Hematopoietic multipotent progenitor cell (in vitro differentiated cells): ENCODE measurements at places on chromosomes 1 and 21. TPM values are rescaled to one million over a fixed set of nuclear protein-coding genes. Genes with fewer than 3 reads are reported as not detected.

The LMOD1 gene
- total RNA-seq = not detected

The PANK4 gene
- 27.2 TPM for total RNA-seq

The IFNLR1 gene
- total RNA-seq = under 0.01 TPM

The FMO4 gene
- total RNA-seq = 1.9 TPM

The TEDDM1 gene
- total RNA-seq = not detected

The PDIK1L gene
- total RNA-seq = 8.6 TPM

The LAX1 gene
- total RNA-seq = 1.3 TPM

GRCh38 chr1:154344977-154345837 is 19.9 kb downstream of the ATP8B2 start:
- peak; percentile 79 for DNase-seq

- no peak for DNase-seq
These were observed 310.7 kb downstream of the PLPP3 start for GRCh38 chr1:56268519-56269140.

- DNase-seq = no peak
These were observed 75.9 kb downstream of the IVNS1ABP start for GRCh38 chr1:185241127-185241526.

- DNase-seq = no peak
These were observed 30.9 kb downstream of the AGT start for GRCh38 chr1:230682882-230683610.

DNA sequence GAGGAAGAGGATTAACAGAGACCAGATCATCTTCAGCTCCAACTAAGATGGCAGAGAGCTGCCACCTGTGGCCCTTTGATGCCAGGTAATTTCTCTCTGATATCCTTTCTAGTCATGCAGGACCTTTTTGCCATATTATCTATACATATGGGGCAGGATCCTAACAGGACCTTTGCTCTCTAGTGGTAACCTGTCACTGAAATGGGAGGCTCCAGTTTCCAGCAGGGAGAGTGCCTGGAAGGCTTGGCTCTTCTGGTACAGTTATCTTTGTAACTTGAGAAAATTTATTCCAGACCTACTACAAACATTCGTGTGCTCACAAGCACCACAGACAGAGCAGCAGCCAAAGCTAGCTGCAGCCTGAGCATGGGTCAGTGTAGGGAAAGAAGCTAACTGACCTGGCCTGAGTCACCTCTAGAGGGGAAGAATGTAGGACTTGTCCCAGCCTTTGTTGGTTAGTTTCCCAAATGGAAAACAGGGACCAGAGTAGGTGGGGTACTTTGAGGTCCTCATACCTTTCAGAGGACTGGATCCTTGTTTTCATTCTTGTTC is 86.5 kb upstream of the MACF1 start:
- DNase-seq = no peak

DNA sequence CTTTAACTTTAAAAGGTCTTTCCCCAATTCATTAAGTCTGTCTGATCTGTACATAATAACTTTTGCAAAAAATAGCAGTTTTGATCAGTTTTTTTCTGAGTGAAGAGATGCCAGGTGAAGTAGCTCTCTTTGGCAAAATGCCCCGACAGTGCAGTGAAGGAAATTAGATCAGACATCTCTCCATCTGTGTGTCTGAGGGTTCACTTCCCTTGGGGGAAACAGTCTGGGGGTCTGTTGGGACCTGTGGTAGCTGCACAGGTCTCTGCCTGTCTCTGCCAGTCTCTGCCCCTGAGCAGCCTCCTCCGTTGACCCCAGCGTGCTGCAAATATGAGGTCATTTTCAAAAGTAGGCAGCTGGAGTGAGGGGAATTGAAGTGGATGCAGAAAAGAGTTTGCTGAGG is 54.5 kb downstream of the TBCE start:
- DNase-seq = peak; percentile 22

GRCh38 chr1:240122639-240123613 is 31.2 kb downstream of the FMN2 start:
- no peak for DNase-seq

DNA sequence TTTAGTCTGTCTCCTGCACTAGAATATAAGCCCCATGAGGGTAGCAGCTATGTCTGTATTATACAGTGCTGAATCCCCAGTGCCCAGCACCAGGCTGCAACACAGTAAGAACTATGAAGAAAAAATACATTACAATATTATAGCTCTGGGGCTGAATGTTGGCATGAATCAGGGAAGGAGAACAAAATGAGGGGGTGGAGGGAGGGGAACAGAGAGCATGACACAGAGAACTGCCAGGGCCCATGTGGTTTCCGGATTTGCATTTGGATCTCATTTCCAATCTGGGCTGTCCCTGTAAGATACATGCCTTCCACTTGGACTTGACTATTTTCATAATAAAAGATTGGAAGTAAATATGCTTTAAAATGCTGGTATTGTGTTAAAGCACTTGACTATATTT is 35.8 kb downstream of the C1orf198 start:
- DNase-seq = no peak

- no peak for DNase-seq
These were observed 314 bp downstream of the DPH5 start for GRCh38 chr1:101025283-101025656.

DNA sequence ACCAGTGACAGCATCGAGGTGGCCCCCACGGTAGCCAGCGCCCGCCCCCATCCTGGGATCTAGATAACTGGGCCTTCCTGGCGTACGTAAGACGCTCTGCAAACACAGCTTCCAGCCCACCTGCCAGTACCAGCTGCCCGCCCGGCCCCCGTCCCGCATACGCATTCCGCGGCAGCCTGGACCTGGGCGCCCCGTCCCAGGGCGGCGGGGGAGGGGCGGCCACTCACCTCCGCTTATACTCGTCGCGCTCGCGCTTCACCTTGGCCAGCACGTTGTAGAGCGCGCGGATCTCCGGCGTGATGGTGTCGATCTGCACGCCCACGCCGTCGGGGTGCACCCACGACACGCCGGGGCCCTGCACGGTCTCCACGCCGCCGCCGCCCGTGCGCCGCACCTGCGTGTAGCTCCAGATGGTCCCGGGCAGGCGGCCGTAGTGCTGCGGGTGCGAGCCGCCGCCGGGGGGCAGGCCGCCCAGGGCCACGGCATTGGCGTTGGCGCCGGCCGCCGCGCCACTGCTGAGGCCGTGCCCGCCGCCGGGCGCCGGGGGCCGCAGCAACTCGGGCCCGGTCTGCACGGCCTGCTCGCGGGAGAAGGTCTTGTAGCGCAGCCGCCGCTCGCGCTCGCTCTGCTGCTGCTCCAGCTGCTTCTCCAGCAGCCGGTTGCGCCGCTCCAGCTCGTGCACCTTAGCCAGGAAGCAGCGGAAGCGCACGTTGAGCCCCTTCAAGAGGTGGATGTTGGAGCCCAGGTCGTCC is 859 bp downstream of the IFFO2 start:
- DNase-seq = peak; percentile 38

DNA sequence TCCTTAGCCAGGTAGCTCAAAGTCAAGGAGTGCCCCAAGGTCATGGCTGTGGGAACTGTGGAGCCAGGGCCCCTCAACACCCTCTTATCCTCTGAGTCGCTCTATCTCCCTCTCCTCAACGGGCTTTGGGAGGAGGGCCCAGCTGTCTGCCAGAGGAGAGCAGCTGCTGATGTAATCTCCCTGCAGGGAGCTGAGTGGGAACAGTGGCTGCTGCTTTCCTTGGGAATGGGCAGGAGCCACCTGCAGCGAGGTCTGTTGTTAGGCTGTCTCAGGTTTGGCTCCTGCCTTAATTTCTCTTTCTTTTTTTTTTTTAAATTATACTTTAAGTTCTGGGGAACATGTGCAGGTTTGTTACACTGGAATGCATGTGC is 58.8 kb upstream of the MAP1LC3C start:
- no peak for DNase-seq

DNA sequence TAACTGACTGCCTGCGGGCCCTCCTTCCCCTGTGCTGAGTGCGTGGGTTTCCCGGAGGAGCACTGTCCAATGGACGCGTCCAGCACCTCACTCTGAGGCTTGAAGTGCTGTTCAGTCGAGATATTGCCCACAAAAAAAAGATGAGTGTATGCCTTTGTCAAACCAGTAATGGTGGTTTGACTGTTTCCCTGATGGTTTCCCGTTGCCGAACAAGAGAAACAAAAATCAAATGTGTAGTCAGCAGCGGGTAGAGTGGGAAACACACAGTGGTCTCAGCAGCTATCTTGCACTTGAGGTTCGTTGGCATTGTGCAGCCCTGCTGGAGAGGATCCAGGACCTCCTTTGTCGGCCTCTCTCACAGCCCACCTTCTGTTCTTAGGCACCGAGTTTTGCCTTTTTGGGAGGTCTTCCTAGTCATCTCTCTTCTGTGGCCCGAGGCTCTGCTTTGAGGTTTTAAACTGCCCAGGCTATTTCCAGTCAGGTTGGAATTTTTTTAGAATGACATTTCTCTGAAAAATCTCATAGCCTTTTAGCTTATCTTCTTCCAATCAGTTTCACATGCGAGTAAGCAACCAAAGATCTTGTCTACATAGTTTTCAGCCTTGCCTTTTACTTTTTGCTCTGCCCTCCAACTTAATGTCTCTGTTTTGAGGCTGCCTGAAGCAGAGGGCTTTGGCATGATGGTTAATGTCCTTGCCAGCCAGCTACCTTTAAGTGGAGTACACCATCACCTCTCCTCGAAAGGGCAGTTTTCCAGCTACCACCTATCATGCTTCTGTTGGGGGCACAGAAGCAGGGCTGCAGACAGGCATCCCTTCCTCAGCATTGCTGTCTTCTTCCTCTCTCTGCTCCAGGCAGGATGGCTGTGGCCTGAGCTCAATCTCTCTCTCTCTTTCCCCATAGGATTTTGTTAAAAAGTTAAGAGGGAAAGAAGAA is 132.3 kb downstream of the URB2 start:
- no peak for DNase-seq

DNA sequence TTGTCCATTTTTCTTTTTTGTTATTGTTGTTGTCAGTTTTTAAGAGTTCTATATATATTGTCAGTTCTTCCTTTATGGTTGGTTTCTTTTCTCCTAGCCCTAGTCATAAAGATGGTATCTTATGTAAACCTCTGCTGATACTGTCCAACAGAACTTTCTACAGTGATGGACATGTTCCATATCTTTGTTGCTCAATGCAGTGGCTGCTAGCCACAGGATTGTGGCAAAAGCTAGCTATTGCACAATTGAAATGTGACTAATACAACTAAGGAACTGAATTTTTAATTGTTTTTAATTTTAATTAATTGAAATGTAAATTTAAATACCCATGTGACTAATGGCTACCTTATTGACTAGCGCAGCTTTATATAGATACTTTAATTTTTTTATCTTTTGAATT is 411.8 kb upstream of the PTBP2 start:
- no peak for DNase-seq

- DNase-seq = no peak
These were observed 76.6 kb downstream of the PLPP3 start for GRCh38 chr1:56502700-56503245.

DNA sequence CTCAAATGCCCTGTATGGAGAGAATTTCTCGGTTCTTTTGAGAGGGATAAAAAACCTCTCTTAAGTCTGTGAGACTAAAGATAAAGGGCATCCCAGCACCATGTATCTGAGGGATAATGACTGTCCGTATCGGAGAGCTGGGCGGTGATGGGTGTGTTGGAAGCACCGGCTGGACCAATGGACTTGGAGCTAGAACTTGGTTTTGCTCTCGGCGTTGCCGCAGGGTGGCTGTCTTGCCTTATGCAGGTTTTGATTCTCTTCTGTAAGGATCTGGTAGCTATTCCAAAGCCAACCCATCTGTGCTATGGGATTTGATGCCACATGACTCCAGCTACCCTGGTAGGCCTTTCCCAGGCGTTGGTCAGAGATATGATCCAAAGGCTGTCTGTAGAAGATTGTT is 348.8 kb downstream of the KIF26B start:
- no peak for DNase-seq
